ENCODE measurements at places on chromosomes 5 and 9.

- DNase-seq, result no peak
Observed at GRCh38 chr5:60504342-60504741, 195.6 kb downstream of the DEPDC1B start.

DNA sequence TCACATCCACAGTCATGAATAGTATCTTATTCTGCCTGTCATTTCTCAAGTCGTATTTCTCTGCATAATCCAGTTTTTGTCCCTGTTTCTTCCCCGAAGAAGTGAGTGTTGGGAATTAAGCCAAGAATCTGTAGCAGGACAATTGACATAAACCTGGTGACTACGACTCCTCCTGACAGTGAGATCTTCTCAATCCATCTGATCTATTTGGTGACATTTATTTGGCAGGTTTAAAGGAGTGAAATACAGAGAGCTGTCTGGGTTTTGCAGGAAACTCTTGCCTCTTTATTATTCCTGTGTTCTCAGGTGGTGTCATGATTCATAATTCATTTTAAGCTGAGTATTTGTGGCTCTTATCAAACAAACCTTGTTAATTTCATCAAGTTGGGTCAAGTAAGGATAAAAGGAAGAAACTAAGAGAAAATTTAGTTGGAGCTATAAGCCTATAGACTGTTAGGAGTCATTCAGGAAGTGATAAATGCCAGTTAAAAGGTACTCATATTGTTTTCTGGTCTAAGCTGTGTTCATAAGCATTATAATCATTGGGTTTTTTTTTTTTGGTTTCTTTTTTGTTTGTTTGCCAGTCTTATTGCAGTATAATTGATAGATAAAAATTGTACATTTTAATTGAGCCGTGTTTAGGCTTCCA lies 95.9 kb upstream of the PCSK1 start:
- DNase-seq, result no peak

GRCh38 chr5:138230981-138231589 lies 18.0 kb upstream of the CDC23 start:
- DNase-seq, result no peak

DNA sequence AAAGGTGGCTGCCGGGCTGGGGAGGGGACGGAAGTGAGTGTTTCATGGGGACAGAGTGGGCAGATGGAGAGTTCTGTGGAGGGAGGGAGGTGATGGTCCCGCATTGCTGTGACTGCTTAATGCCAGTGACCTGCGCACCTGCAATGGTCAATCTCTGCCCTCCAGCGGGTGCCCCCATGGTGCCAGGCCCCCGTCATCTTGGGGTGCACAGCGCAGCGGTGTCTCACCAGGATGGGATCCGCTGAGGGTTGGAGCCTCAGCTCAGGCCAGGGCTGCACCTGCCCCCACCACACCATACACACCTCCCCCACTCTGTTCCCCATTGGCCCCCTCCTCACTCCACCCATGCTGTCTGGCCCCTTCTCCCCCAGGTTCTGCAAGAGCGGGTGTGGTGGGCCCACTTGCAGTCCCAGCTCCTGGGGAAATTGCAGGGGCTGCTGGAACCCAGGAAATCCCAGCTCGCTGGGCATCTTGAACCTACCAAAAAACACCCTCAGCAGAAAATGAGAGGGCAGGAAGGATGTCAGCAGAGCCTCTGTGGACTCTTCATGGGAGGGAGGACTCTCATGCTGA lies 12.1 kb upstream of the CAMSAP1 start:
- no peak for DNase-seq

DNA sequence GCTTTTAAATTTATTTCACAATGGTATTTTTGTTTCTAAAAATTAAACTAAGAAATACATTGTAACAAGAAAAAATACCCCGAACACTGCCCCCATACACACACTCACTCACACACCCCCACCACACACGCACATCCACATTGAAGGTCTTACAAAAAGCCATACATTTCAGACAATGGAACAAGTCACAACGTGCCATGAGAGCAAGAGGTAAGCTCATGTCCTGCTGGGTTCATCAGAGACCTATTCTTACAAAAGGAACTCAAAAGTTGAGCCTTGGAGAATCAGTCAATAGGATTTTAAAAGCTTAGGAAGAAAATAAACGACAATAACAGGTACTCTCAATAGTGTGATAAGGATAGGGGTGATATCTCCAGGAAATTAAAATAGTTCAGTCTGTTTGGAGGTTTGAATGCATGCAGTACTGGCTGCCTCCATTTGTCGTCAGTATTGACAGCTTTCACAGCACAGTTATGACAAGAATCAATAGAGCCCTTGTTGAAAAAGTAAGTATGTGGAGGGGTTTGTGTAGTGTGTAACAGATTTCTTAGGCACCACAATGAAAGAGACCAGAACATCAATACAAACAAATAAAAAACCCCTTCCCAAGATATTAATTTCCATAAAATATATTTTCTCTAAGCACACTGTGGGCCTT lies 1826.2 kb upstream of the CDH6 start:
- DNase-seq, result no peak

DNA sequence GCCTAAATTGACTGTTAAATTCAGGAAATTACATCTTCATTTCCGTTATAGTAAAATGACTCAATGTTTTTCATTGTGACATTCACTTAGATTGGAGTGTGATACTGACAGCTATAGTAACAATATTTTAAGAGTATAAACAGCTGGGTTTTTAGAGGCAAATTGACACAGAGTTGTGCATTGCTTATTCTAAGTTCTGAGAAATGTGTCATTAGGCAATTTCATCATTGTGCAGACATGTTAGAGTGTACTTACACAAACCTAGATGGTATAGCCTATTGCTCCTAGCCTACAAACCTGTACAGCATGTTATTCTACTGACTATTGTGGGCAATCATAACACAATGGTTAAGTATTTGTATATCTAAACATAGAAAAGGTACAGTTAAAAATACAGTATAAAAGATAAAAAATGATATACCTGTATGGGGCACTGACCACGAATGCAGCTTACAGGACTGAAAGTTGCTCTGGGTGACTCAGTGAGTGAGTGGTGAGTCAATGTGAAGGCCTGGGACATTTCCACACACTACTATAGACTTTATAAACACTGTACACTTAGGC lies 132.7 kb downstream of the PDE4D start:
- no peak for DNase-seq

- no peak for DNase-seq
Observed at GRCh38 chr5:108747774-108748400, at the start of gene FER. Gene FER (plus strand): TSS chr5:108747897. CDS start chr5:108798183, 50,286 bp downstream.

DNA sequence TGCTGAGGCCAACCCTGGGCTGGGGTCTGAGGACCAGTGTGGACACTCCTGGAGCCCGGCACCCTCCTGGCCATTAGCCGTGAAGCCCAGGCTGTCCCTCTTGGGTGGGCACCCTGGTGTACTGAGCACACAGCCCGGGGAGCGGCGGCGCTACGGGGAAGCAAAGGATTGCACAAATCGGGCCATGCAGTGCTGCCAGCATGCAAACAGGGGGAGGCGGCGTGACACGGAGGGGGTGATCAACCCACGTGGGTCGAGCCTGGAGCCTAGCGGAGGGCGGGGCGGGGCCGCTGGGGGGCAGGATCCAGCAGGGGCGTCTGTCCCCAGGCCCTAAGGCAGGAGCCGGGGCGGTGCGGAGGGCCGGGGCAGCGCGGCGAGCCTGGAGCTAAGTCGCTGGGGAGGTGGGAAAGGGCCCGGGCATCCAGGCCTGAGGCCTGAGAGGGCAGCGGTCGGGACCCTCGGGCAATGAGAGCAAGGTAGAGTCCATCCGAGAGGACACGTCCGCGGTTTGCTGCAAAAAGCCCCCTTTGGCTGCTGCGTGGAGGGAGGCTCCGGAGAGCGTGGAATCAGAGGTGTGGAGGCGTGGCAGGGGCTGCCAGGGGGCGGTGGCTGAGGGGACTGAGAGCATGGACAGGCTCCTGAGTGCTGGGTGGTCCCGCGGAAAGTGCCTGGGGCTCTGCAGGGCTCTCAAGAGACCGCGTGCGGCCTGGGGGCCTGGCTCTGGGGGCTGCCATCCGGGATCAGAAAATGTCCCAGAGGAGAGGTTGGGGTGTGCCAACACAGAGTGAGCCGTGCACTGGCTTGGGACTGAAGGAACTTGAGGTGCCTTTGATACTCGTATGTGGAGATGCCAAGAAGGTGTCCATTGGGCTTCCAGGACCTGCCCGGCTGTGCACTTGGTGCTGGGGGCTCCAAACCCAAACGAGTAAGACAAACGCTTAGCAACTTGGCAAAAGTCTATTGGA lies 94.2 kb downstream of the BARX1 start:
- no peak for DNase-seq

- DNase-seq, result no peak
Observed at GRCh38 chr9:85172001-85172978, 502.8 kb downstream of the NTRK2 start.

DNA sequence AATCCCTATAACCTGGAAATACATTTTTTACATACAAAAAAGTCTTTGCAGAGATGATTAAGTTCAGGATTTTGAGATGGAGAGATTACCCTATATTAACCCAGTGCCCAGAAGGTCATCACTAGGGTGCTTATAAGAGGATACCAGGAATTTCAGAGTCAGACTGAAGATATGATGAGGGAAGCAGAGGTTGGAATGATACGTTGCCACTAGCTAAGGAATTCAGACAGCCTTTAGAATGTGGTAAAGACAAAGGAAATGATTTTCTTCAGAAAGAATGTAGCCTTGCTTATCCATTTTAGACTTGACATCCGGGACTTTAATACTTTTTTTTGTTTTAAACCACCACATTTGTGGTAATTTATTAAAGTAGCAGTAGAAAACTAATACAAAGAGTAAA lies 2176.8 kb upstream of the C9orf72 start:
- no peak for DNase-seq

DNA sequence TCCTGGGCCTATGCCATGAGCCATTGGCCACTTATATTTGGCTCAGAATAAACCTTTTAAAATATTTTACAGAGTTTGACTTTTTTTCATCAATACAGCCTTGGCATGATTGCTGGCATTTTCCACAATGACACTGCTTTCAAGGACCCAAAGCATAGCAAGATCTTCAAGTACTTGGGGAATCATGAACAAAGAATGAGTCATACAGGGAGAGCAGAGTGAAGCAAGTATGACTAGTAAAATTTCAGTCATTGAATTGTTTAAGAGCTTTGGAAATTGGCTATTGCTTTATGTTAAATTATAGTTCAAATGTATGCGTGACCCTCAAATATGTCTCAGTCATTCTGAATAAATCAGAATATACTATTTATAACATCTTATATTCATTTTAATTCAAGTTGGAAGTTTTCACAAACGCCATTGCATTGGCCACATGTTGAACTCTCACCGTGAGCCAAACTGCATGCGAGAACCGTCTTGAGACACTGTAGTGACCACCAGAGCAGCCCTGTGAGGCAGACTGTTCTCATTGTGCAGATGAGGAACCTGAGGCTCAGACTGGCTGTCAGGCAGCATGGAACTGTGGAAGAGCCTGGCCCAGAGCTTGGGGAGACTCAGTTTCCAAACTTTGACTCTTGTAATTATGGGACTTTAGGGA lies 52.9 kb downstream of the GDNF start:
- DNase-seq, result no peak

DNA sequence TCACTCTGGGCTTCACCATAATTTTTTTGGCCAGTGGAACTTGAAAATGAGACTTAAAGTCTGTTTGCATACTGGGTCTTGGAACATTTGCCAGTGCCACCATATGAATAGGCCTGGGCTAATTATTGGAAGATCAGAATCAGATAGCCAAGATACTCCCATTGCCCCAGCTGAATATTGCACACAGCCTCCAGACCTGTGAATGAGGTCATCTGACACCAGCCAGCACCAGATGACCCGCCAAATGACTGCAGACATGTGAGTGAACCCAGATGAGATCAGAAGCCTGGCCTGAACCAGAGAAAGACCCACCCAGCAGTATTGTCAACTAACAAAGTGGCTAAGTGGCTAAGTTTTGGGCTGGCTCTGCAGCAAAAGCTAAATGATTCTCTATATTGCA lies 220.5 kb upstream of the MPDZ start:
- DNase-seq, result no peak

DNA sequence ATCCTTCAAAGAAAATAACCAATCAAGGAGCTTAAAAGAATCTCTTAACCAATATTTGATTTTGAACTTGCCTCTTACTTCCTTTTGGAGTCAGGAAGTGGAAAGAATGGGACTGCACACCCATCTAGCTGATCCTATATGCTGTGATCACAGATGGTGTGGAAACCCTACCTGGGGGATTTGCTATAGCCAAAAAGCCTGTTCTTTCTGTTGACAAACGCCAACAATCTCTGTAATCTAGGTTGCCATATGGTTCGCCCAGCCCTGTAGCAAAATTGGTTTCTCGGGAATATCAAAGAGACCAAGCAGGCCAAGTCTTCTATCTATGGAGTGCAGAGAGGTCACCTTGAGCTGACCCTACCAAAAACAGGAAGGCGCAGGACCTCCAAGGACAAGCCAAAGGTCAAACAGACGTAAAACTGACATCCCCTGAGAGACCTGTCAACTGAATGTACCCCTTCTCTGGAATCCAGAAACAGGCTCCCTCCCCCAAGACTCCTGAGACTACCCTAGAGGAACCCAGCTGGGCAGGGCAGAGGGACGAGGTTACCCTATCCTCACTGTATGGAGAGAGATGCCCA lies 19.4 kb downstream of the NRG2 start:
- DNase-seq, result no peak

- no peak for DNase-seq
Observed at GRCh38 chr5:109453251-109453650, 43.5 kb upstream of the PJA2 start.

GRCh38 chr9:75539523-75539922 lies 350.9 kb upstream of the PCSK5 start:
- no peak for DNase-seq

DNA sequence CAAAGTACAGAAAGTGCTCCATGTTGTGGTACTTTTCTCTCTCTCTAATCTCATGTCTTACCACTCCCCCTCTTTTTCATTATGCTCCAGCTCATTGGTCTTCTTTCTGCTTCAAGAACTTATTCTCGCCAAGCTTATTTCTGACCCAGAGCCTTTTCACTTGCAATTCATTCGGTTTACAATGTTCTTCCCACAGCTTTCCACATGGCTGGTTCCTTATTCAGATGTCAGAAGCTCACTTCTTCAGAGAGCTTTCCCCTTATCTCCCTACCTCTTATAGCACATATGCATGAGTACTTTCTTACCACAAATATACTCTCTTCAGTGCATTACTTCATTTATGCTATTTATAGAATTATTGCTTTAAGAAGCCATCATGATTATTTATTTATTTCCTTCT lies 338.8 kb upstream of the ATP10B start:
- no peak for DNase-seq

- DNase-seq, result no peak
Observed at GRCh38 chr9:99430301-99430700, 208.2 kb downstream of the SEC61B start.

DNA sequence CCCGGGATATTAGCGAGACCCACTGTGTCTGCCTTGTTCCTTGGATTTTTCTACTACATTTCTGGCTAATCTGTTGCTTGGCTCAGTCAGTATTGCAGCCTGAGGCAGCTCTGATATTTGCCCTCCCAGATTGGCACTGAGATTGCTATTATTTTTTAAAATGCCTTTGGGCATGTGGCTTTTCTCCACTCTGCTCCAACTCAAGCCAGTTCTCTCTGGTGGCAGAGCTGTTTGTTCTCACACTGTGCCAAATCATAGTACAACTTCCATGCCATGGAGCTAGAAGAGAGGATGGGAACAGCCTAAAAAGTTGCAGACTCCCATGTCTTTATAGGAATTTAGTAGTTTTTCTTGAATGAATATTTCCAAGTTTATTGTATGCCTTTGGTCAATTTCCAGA lies 155.9 kb upstream of the ATP10B start:
- no peak for DNase-seq

All from GM18507 (cell line).